ENCODE measurements at places on chromosomes 11 and 22. TPM values are rescaled to one million over a fixed set of nuclear protein-coding genes. Genes with fewer than 3 reads are reported as not detected.

TEX54 gene
- polyA plus RNA-seq: not detected

APOL5 gene
- not detected for polyA plus RNA-seq

TSGA10IP gene
- 0.30 TPM for polyA plus RNA-seq

MAPK11 gene
- 7.3 TPM for polyA plus RNA-seq

XKR3 gene
- polyA plus RNA-seq: not detected

ELMOD1 gene
- polyA plus RNA-seq: 0.20 TPM

BARX2 gene
- polyA plus RNA-seq: 1.2 TPM

ZDHHC5 gene
- 56.7 TPM for polyA plus RNA-seq

BRD1 gene
- 36.8 TPM for polyA plus RNA-seq

BIRC3 gene
- 1.7 TPM for polyA plus RNA-seq

CSRP3 gene
- not detected for polyA plus RNA-seq

MMP27 gene
- not detected for polyA plus RNA-seq

JHY gene
- polyA plus RNA-seq: 13.5 TPM

TRIM29 gene
- 0.72 TPM for polyA plus RNA-seq

OR6A2 gene
- polyA plus RNA-seq: not detected

ZMAT5 gene
- polyA plus RNA-seq: 22.8 TPM

MIF gene
- 187 TPM for polyA plus RNA-seq

TPP1 gene
- polyA plus RNA-seq: 134 TPM

ART5 gene
- 2.8 TPM for polyA plus RNA-seq

NAT10 gene
- polyA plus RNA-seq: 50.7 TPM

DPP3 gene
- 19.7 TPM for polyA plus RNA-seq

MYO18B gene
- polyA plus RNA-seq: 0.21 TPM

ACAD8 gene
- 48.1 TPM for polyA plus RNA-seq

MIOX gene
- polyA plus RNA-seq: 11.7 TPM

TAF1D gene
- polyA plus RNA-seq: 108 TPM

HTATIP2 gene
- polyA plus RNA-seq: 4.6 TPM

CHADL gene
- 2.8 TPM for polyA plus RNA-seq

All from right renal pelvis (tissue), 4 donors.